Activated CD4-positive, alpha-beta T cell treated with anti-CD3 and anti-CD28 coated beads, Interleukin-2, amount 50 U/mL, for 24 hours (primary cell): ENCODE measurements at places on chromosomes 12 and 14.
A peak's percentile ranks its signal among the peaks of the same experiment; 100 is the strongest.

DNA sequence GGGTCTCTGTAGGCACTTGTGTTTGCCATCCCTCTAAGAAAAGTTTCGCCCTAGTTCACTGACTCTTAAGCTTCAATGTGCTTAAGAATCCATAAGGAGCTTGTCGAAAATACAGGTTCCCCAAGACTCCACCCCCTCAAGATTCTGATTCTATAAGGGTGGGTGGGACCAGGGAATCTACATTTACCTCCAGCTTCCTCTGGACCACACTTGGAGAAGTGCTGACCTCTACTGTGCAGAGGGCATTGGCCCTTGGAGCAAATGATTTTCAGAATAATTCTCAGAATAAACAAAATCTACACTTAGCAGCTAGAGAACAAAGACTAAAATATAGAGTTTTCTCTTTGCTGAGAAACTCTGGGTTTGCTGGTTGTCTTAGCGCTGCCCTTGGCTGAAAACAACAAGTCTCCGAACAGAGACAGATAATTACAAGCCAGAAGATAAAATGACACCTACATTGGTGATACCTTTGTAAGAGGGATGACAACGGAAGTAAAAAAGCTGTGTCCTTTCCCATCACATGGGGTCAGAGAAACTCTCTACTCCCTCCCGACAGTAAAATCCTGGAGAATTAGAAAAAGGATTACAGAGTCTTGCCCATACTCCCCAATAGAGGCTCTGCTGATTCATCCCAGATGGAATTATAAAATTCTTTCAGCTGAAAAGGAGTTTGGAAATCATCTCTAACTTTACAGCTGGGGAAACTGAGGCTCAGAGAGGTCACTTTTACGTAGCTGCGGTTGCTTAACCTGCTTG, 4.8 kb downstream of the TGFB3 start:
- no peak for DNase-seq

- no peak for DNase-seq
Observed at GRCh38 chr14:72543341-72543740, 350.6 kb downstream of the DPF3 start.

DNA sequence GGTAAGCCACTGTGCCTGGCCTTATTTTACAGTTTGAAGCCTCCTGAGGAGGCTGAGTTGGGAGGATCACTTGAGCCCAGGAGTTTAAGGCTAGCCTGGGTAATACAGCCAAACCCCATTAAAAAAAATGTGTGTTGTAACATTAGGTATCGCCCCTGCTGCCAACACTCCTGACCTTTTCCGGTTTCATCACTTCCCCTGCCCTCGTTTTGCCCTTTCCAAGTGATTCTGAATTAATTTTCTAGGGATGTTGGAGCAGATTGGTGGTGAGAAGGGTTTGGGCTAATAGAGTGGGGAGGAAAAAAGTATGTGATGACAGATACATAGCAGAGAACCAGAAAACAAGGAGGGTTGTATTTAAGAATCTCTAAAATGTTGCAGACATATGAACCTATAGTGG, 25.6 kb upstream of the C12orf71 start:
- no peak for DNase-seq

DNA sequence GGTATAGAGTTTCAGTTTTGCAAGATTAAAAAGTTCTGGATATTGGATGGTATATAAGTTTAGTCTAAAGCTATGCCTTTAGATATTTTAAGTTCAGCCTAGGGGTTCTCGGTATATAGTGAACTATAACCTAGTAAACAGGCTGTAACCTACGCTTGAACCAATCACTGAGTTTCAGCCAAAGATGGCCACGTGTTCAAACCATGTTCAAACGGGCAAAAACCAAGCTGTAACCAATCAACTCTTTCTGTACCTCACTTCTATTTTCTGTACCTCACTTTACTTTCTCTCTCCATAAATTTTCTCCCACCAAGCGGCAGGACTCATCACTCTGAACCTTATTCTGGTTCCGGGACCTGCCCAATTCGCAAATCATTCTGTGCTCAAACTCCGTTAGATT, 1.4 kb downstream of the TMBIM4 start:
- no peak for DNase-seq

- DNase-seq = no peak
Observed at GRCh38 chr14:77364146-77364545, 12.7 kb downstream of the TMED8 start.

DNA sequence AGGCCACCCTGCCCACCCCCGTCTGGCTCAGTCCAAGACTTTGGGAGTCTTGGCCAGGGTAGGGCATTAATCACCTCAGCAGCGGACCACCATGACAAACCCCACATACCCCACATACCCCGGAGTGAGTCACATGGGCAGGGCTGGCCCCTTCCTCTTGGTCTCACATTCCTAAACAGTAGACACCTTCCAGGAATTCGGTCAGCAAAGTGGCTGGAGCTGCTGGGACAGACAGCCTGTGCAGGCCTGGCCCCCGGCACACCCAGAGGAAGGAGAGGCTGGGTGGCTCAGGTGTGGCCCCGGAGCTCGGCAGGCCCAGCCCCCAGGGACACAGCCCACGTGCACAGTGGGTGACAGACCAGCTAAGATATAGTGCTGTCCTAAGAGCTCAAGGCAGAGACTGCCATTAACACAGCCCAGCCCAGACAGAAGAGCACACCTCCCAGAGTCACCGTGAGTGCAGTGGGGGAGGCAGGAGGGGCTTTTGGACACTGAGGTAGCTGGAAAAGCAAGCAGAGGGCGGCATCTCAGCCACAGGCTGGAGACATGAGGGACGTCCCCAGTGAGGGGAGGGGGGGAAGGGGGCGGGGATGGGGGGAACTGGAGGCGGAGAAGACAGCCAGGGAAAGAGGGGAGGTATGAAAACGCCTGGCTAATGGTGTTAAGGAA, 24.0 kb downstream of the CCDC85C start:
- DNase-seq = no peak

GRCh38 chr14:102140027-102140749, 491 bp downstream of the WDR20 start:
- peak; percentile 7 for DNase-seq

DNA sequence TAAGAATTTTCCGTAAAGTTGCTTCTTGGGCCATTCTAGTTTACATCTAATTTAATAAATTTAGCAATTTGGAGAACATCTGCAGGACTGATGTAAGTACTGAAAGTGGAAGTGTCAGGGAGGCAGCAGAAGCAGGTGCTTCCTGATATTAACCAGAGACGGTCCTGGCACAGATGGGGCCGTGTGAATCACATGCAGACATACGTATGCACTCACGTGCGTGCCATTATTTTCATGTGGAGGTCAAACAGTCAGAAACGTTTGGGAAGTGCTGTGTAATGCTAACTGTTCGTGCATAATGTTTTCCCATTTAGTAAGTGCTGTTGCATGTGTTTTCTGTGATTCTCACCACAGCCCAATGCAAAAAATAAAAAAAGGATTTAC, 87.8 kb upstream of the DYNC1H1 start:
- peak; percentile 31 for DNase-seq

- no peak for DNase-seq
Observed at GRCh38 chr12:51905471-51906429, 1.6 kb upstream of the ACVRL1 start.

DNA sequence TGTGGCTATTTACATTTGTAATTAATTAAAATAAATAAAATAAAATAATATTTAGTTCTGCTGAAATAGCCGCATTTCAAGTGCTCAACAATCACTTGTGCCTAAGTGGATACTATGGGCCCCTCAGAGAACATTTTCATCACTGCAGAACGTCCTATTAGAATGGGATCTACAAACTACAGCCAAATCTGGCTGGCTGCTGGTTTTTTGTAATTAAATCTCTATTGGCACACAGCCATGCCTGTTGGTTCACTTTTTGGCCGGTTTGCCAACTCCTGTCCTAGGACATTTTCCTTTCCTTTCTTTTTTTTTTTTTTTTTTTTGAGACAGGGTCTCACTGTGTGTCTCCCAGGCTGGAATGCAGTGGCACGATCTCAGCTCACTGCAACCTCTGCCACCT, 9.8 kb downstream of the CCDC63 start:
- DNase-seq = no peak

DNA sequence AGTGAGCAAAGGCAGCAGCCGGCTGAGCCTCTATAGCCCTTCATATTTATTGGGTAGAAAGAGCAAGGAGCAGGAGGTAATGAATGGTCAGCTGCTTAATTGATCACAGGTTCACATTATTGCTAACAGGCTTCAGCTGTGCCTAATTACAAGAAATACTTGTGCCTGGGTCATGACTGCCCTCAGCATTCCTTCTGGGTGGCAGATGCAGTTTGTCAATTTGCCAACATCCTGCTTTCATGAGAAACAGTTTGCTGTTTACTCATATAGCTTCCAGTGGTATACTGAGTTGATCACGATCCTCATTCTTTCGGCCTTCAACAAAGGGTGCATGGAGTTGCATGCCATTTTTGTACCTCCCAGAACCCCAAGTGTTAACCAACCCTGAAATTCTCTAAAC, 81.0 kb upstream of the PLEKHG7 start:
- no peak for DNase-seq

DNA sequence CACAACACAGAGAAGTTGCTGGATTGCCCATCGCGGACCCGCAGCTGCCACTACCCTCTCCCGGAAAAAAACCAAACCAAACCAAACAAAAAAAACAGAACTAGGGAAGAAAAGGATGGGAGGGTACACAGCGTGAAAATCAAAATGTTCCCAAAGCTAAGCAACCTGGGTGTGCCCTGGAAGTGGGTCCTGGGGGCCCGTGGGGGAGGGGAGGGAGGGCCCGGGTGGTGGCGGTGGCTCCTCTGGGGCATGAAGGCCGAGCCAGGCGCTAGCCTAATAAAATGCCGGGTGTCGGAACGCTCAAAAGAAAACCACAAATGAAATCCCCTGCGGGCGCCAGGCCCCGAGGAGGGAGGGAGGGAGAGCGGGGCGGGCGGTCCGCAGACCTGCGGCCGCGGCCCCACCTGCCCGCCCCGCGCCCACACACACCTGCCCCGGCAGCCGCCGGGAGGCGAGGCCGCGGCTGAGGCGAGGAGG, 787 bp downstream of the HECTD4 start:
- no peak for DNase-seq

DNA sequence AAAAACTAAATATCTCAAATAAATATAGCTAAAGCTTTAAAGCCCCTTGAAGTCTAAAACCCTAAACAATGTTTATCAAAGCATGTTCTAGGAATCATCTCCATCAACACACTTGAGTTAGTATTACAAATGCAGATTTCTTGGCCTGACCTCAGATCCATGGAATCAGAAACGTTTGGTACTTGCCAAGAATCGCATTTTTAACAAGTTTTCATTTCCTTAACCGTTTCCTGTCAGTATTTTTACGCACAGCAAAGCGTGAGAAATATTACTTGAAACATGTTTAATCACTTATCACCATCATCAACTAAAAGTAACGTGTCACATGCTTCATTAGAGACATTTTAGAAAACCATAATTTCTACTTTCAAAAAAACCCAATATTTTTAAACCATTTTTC, 9.7 kb downstream of the SLCO1C1 start:
- DNase-seq = no peak

DNA sequence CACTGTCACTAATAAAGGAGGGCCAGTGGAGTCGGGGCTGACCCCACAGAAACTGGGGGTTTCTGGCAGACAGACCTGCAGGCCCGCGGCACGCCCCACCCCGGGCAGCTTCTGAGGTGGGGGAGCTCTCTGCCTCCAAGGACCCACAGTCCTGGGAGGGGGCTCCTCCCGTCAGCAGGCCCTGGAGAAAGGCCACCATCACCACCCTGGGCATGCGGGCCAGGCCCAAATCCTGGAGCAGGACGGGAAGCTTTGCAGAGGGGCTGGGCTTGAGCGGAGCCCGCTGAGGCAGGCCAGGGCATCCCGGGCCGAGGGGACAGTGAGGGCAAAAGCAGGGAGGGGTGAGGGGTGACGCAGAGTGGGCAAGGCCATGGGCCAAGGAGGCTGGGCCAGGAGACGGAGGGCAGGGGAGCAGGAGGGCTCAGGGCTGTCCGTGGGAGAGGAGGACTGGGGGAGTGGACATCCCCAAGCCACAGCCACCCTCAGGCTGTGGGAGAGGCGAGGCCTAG, 11.1 kb upstream of the GPR132 start:
- no peak for DNase-seq

- DNase-seq = no peak
Observed at GRCh38 chr14:106879241-106879640, 1352.9 kb downstream of the TMEM121 start.

- no peak for DNase-seq
Observed at GRCh38 chr12:53578783-53579182, 47.4 kb downstream of the ATF7 start.

DNA sequence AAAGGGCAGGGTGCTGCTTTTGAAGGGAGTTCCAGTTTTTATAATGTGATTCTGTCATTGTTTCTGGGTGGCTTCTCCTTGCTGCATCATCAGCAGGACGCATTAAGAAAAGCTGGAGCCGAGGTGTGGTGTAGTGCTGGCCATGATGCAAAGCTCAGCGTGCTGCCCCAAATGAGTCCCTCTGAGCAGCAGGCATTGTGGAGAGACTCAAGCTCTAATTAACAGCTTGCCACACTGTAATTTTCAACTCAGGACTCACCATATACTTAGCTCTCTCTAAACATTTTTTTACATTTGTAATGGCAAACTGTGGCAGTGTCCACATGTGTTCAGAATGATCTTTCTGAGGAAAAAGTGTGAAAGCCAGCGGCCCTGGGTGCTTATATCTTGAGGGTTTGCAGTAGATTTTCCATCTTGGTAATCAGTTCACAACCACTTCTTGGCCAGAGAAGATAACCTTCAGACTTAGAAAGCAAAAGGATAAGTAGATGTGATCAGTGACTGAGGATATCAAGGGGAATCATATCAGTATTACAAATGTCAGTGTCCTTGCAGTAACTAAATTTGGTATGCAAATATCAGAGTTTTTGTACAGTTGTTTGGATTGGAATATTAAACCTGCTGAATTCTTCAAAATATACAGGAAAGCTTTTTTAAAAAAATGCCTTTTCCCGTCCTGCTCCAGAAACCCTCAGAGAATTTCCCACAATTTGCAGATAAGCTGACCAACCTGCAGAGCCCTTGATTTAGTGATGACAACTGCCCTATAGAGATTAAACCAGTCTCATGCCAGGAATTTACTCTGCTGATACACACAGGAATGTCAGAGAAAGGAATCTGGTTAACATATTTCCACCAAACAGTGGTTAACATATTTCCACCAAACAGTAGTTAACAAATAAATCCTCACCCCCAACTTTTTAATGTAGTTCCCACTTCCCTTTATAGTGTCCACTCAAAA, 63.6 kb downstream of the DAAM1 start:
- DNase-seq = no peak

DNA sequence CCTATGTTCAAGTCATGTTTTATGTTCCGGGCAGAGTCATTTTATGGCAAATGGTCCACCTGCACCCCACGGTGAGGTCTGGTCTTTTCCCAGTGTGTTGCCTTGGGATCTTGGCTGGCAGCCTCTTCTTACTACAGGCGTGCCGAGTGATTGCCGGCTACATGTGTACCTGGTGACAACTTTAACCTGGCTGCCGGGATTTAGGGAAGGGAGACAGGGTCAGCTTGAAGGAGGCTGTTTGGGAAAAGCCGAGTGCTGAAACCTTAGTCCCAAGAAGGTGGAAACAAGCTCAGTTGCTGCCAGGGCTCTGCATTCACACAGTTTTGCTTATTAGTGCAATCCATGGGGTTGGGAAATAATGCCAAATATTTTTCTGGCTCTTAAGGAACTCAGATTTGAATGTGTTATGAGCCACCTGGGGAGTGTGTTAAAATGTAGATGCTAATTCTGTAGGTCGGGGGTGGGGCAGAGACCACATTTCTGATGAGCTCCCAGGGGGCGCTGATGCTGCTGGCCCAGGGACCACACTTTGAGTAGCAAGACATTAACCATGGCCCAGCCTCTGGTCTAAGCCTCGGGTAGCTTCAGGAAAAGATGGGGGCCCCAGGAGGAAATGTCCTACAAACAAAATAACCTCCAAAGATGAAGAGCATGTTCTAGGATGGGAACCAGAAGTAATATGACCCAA, 179.6 kb downstream of the TBX5 start:
- no peak for DNase-seq
